Right renal pelvis (tissue), 4 donors: ENCODE measurements at places on chromosomes 3 and 15. TPM values are rescaled to one million over a fixed set of nuclear protein-coding genes. Genes with fewer than 3 reads are reported as not detected.

The NAA50 gene
- 146 TPM for polyA plus RNA-seq

- no peak for DNase-seq
Measured at GRCh38 chr15:25327686-25328085, 111.1 kb downstream of the UBE3A start.

GRCh38 chr3:18862077-18862476 is 286.2 kb upstream of the KCNH8 start:
- DNase-seq, result no peak

GRCh38 chr15:32887090-32887489 is 169.3 kb downstream of the GREM1 start:
- DNase-seq, result no peak

DNA sequence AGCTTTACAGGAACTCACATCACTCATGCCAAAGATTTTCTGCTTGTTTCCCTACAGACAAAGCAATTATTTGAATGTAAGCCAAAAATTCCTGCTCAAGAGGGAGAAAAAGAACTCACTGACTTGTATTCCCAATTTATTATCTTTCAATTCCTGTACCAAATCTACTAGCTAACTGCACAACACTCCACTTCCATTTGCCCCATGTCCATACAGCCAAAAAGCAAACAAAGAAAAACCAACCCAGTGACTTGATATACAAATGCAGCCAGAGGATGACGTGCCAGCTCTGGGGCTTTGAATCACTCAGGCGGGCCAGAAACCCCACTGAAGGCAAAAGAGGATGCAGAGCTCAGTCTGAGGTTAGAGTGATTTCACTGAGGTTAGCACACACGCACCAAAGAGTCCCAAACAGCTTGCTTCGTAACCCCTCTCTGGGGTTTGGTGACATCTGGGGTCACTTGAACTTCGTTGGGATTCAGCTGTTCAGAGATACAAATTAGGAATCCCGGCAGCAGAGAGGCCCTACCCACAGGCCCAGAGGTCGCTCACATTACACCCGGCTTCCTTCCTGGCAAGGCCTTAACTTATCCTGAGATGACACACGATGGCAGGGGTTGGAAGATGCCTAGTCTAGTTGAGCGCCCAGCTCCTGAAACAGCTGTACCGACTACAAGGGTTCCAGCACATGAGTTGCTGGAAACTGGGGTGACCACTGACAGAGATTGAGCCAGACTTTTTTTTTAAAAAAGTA is 1.6 kb downstream of the RFTN1 start:
- DNase-seq, result no peak
